ENCODE measurements at places on chromosomes 1 and 21.

DNA sequence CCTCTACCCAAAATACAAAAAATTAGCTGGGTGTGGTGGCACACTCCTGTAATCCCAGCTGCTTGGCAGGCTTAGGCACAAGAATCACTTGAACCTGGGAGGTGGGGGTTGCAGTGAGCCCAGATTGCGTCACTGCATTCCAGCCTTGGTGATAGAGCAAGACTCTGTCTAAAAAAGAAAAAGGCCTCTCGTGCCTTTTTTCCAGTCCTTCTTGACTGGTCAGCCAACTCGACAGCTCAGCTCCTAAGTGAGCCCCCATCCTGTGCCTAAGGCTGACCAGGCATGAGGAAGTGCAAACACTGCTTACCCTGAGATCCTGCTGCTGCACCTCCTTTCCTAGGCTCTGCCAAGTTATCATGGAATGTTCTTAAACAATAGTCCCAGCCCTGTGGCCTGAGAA, 10.1 kb upstream of the PROK1 start:
- DNase-seq = no peak

GRCh38 chr1:15469361-15469760, 6.5 kb upstream of the CELA2B start:
- DNase-seq = no peak

DNA sequence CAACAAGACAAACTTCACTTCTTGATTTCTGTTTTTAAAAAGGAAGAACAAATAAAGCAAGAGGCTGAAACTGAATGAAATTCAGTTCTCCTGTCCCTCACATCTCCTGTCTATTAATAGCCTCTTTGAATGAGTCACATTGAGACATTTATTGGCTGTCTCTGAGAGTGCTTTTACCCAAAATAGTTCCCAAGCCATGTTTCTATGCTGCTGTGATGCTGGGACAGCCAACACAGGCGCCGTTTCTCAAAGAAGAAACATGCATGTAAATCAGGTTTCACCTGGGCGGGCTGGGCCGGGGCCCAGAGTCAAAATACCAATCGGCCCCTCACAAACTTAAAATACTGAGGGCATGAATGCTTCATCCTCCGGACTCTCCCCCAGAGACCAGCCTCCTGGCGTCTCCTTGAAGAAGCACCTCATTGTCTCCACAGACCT, 105.2 kb downstream of the EDEM3 start:
- no peak for DNase-seq

GRCh38 chr1:155794605-155795245, 62.3 kb downstream of the GON4L start:
- DNase-seq = no peak

DNA sequence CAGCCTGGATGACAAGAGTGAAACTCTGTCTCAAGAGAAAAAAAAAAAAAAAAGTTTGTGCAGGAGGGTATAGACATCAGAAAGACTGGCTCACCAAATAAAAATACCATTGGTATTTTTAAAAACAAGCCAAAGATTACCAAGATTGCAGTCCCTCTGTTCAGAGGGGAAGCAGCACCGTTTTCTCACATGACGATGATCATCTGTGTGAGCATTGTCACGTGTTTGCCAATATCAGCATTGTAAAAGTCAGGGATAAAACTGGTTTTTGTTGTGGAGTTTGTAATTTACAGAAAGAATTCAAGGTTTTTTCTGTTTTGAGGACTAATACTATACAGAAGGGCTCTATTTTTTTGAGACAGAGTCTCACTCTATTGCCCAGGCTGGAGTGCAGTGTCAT, 26.5 kb downstream of the ZNF362 start:
- DNase-seq = no peak

- DNase-seq = no peak
Observed at GRCh38 chr1:169013821-169014220, 92.7 kb upstream of the ATP1B1 start.

GRCh38 chr21:41651830-41652229, 115.0 kb downstream of the RIPK4 start:
- no peak for DNase-seq

GRCh38 chr1:167756730-167757405, 35.1 kb downstream of the MPZL1 start:
- no peak for DNase-seq

DNA sequence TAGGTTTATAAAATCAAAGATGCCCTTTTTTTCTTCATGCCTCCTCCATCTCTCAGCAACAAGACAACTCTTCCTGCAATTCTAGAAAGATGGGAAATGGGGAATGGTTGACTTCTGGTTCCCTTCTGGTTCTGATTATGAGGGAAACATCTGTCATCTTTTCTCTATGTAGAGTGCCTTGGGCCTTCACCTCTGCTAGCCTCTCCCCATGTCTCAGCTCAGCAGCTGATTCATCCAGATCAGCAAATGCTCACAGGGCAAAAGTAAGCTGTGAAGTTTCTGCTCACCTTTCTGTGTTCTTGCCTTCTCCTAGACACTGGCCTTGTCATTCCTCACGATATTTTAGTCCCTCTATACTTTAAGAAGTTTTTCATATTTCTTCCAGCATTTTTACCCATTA, 17.8 kb upstream of the BECN2 start:
- no peak for DNase-seq

- peak; percentile 84 for DNase-seq
Observed at GRCh38 chr1:1122078-1122811, 6.4 kb upstream of the C1orf159 start.

- DNase-seq = no peak
Observed at GRCh38 chr1:188281921-188282320, 1453.2 kb downstream of the PLA2G4A start.

DNA sequence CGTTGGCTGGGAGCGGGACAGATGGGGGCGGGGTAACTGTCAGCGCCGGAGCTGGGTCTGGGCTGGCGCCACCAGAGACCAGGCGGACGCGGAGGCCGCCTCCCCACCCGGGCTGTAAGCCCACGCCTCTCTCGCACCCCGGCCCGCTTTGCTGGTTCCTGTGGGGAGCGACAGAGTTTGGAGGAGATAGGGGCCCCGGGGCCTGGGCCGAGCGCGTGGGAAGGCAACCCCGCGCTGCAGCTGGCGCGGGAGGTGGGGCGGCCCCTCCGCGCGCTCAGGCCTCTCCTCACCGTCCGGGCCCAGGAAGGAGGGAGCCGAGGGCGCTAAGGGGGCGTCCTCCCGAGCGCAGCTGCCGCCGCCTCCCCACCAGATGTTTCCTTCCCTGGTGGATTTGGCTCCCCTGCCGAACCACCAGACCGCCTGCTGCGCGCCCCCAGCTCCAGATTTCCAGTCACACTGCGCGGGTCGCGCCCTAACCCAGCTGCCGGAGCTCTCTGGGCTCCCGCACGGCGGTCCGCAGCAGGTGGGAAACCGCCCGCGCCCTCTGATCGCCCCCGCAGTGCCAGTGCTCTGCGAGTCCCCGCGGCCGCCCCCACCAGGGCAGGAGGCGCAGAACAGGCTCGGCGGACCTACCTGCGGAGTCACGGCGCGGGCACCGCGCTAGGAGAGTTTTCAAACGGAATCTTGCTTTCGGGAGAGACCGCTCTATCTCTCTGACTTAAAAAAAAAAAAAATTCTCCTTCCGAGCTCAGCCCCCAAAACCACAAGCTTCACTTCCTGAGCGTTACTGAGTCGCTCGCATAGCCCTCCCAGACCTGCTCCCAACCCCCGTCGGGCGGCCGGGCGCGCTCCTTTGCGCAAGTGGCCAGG, 1.1 kb downstream of the GFI1 start:
- DNase-seq = peak; percentile 82

DNA sequence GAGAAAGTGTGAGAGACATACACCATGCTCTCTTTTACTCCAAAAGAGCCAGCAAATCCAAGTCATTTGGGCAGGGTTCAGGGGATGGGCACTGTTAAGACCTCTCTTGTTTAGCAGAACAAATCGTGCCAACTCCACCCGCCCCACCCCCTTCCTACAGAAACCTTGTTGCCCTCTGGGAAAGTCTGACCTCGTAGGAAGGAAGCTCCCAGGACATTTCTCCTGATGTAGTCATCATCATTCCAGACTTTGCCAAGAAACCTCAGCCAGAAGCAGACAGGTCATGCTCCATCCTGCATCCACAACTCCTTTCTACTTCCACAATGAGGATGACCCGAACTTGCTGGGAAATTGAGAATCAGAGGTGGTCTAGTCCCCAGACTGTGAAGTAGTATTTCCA, 57.7 kb downstream of the UBE2T start:
- peak; percentile 77 for DNase-seq

DNA sequence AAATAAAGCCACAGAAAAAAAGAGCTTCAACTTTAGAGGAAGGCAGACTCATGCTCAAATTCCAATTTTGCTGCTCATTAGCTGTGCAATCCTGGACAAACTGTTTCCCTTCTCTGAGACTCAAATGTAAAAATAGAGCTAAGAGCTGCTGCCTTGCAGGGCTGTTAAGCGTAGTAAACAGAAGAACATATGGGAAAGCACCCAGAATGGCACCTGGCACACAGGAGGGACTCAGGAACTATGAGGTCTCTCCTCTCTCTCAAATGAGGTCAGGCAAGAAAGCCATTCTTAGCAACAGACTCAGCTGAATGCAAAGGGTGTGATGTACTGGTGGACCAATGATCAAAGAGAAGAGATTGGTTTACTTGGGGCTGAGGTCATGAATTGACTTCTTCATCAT, 61.3 kb downstream of the TRABD2B start:
- no peak for DNase-seq

- no peak for DNase-seq
Observed at GRCh38 chr1:13780780-13781179, 80.8 kb downstream of the PRDM2 start.

DNA sequence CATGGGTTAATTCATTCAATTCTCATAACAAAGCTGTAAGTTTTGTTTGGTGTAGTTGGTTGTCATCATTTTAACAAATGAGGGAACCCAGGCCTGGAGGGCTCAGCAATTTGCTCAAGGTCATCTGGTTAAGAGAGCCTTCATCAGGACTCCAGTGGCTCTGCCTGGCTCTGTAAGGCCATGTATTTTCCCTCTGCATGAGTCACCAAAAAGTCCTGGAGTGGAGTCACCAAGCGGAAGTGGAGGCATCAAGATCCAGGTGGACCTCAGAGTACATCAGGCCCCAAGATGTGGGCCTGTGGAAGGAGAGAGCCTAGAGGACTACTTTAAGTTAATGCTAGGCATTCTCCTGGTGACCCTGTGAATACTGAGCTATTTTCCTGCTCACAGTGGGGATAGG, 30.0 kb upstream of the RBM15 start:
- no peak for DNase-seq

- DNase-seq = no peak
Observed at GRCh38 chr1:18475234-18475905, 5.4 kb upstream of the KLHDC7A start.

DNA sequence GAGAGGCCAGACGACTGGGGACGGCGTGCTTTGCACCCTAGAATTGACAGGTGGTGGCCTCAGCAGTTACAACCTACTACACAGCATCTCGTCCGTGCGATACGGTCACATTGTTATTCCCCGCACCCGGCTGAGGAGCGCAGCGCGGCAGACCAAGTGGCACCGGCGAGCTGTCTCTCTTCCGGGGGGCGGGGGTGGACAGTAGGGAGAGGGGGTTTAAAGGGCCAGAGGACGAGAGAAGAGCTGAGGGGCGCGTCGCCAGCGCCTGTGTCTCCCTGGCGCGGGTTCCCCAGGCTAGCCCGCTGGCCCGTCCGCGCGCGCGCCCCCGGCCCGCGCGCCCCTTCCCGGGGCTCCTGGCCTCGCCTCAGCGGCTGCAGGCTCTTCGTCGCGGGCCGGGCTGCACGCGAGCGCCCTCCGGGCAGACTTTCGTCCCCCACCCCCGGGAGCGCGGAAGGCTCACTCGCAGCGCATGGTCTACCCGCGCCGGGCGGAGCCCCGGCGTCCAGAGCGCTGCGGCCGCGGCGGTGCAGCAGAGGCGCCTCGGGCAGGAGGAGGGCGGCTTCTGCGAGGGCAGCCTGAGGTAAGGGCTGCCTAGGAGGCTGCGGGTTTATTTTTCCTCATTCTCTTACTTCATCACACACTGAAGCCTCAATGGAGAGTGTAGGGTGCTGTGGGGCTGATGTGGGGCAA, at the start of gene PDE4B:
TSS of gene PDE4B (plus strand) at position 227 of the 690 bp plus-strand sequence.
- DNase-seq = peak; percentile 65

GRCh38 chr1:180131510-180131909, 23.2 kb upstream of the QSOX1 start:
- DNase-seq = peak; percentile 55

DNA sequence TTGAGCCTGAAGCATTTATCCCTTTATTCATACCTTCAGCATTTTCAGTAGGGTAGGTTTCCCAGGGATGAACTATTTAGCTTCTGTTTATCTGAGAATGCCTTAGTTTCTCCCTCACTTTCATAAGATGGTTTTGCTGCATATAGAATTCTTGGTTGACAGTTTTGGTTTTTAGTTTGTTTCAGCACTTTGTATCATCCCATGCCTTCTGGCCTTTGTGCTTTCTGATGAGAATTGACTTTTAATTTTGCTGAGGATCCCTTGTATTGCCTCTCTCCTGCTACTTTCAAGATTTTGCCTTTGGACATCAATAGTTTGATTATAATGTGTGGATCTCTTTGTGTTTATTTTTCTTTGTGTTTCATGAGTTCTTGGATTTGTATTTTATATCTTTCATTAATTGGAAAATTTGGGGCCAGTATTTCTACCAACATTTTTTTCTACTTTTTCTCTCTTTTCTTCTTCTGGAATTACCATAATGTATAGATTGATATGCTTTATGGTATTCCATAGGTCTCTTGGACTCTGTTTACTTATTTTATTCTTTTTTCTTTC, 236.6 kb downstream of the LBR start:
- DNase-seq = no peak

All from islet precursor cell (in vitro differentiated cells).